ENCODE measurements at places on chromosomes 11 and 22.

GRCh38 chr11:75461151-75461550 lies 28.1 kb upstream of the KLHL35 start:
- no peak for DNase-seq

GRCh38 chr22:30864441-30865420 lies 103.8 kb downstream of the MORC2 start:
- DNase-seq = no peak

DNA sequence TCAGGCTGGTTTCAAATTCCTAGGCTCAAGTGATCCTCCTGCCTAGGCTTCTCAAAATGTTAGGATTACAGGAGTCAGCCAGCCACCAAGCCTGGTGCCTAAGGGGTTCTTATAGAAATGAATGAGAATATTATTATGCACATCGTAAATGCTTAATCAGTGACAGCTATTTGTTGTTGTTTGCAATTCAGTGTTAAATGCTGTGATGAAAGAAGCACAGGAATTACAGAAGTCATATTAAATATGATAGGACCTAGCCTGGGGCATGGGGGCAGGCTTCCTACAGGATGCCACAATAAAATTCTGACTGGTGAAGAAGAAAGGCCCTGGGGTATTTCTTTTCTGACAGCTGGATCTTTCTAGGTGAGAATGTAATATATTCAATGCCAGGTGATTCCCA lies 13.9 kb upstream of the PATZ1 start:
- DNase-seq = no peak

DNA sequence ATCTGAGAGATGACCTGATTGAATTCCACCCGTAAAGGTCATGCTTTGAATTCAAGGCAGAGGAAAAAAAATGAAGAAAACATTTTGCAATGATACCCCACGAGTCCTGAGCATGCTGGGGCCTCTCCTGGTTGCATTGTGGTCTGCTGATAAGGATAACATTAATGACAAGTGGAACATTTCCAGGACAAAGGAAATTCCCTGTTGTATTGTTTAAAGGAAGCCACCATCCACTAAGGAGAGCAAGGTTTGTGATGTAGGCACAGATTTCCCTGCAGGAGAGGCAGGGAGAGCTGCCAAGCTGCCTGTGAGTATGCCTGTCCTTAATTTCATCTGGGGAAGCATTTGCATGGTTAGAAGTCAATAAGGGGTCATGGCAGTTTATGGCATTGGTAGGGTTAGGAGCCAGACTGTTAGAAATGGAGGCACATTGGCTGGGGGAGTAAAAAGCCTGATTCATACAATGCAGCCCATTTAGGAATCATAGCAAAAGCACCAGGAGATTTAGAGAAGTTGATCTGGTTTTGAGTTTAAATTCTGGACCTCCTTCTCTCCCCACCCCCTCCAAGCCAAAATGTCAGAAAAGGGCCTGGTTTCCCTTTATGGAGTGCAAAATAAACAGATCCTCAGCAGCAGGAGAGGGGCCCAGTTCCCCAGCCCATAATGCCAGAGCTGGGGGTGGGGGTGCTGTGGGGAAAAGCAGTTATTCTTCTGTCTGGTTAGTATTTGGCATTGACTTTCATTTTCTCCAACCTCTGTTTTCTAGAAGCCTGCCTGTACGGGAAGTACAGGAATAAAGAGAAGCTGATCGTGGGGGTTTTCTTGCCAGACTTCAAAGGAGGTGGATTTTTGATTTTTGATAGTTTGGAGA lies 22.1 kb downstream of the FLI1 start:
- DNase-seq = no peak

GRCh38 chr11:115699733-115700132 lies 195.5 kb upstream of the CADM1 start:
- no peak for DNase-seq

DNA sequence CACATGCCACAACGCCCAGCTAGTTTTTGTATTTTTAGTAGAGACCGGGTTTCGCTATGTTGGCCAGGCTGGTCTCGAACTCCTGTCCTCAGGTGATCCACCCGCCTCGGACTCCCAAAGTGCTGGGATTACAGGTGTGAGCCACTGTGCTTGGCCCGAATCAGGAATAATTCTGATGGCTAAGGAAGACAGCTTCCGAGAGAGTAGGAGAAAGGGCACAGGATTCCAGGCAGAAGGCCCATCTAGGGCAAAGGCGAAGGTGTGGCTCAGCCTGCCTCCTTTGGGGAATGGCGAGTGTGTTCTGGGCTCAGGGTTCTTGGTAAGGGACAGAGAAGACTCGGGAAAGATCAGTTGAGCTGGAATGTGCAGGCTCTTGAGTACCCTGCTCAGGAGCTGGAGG lies 1.6 kb upstream of the SYCE3 start:
- no peak for DNase-seq

- no peak for DNase-seq
These were observed 33.5 kb downstream of the ETS1 start for GRCh38 chr11:128553662-128554362.

- DNase-seq = no peak
These were observed 7.1 kb downstream of the YWHAH start for GRCh38 chr22:31951194-31952093.

DNA sequence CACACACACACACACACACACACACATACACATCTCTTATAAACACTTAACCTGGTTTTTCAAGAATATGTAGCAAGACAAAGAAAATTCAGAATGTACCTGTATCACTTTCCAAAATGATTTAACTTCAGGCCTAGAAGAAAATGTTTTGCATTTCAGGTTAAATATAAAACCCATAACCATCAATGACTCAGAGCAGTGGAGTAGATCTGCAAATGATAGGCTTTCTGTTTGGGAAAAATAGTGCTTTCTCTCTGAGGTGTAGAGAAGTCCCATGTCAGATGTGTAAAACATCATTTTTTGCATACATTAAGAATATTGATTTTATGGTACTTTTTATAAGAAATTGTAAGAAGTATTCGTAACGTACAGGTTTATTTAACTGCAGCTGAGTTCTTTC lies 116.9 kb downstream of the STK33 start:
- no peak for DNase-seq

DNA sequence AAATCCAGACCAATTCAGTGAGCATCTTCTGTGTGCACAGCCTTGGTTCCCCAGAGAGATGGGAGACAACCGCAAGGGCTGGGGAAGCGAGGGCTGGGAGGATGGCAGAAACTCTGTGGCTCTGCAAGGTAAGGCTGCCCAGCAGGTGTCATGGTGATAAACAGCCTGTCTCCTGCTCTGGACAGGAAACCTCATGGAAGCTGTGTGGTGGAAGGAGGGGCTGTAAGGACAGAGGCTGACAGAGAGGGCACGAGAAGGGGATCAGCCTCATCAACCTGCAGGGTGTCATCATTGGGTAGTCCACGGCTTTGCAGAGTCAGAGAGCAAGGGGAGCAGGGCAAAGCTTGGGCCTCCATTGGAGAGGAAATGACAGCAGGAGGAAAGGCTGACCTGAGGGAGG lies 138.4 kb upstream of the CADM1 start:
- DNase-seq = peak; percentile 21

GRCh38 chr11:60996381-60997138 lies 25.1 kb downstream of the CD6 start:
- DNase-seq = no peak

DNA sequence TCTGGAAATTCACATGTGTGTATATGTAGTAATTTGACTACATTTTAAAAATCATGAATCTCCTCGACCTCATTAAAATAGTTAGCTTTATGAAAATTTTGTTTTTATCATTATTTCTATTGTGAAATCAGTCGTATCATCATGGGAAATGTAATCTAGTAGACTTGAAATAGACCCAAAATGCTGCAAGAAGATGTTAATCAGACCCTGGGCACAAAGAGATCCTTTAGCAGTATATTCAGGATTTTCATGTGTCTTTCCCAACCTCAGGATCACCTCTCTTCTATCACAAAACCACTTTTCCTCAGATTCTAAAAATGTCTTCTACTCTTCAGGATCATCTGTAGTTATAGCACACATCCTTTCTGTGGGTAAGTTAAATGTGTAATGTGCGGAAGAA lies 74.9 kb upstream of the ADSL start:
- DNase-seq = no peak

All from NCI-H187 treated with DMSO at 0.1 percent for 48 hours (cell line).